ENCODE measurements at places on chromosomes 7 and 10.

DNA sequence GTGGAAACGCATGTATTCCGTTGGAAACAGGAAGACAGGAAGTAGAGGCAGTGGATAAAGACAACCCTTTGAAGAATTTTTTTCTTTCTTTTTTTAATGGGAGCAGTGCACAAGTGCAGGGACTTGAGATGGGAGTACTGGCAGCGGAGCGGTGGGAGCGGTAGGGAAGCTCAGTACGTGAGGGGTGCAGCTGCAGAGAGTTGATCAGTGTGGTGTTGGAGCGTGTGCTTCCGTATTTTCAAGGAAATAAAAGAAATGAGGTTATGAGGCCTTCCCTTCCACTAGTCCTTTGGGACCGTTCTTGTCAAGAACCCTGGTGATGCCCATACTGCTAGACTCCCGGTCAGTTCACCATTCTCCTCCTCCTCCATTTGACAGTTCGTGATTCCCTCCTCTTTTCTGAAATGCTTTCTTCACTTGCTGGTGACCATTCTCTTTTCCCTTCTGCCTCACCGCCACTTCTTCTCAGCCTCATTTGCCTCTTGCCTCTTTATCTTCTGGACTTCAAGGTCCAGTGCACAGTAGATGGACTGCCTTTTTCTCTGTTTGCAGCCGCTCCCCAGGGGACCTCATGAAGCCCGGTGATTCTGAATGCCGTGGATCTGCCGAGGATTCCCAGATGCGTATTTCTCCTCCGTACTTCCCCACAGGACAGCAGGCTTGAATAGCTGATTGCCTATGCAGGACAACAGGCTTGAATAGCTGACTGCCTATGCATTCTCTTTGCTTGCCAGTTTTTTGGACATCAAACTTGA lies 39.1 kb upstream of the TMEM236 start:
- DNase-seq: no peak

DNA sequence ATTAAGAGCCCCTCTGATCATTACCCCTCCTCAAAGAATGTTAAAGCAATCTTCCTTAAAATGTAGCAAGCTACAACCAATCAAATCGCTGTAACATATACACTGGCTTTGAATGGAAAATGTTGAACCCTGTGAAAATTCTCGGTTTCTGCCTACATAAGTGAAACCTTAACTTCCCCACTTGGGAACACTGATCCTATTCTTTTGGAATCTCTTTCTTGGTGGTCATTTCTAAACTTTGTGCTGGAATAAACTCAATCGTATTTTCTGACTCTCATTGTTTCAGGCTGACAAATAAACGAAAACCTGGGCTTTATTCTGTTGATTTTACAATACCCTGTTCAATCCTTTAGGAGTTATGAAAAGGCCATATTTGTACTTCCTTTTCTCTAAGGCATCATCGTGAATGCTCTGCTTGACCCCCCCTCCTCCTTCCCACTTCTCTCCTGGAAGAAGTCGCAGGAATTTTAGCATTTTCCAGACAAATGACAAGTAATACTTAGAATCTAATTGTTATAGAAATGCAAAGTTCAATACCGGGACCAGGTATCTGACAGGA lies 155.1 kb upstream of the FAM13C start:
- DNase-seq: no peak

GRCh38 chr10:73889014-73889413 lies 14.7 kb upstream of the CAMK2G start:
- no peak for DNase-seq

DNA sequence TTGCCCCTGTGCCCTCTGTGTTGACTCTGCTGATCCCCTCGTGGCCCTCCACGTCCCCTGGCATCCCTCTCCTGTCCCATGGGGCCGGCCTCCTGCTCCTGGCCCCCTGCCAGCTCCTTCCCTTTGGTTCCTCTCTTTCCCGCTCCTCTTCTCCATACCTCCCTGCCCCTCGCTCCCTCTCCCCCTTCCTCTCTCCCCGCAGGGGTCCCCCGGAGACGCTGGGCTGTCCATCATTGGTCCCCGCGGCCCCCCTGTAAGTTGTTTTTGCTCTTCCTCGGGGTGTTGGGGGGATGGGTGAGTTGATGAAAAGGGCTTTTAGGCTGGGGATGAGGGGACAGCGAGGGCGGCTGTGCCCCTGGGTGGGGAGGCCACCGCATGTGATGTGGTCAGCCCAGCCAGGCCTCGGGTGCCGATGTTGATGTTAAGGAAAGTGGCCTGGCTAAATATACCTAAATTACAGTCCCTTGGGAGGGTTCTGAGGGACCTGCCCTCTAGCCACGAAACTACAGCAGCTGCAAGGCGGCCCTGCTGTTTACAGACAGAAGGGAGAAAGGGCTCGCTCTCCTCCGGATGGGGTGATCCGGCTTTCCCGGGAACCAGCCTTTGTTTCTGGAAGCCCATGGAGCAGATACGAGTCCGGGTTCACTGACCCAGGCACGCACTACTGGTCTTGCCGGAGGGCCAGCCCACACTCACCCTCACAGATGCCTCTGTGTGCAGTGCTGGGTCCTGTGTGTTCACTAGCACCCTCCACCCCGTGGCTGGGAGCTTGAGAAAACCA lies 78.8 kb downstream of the COL13A1 start:
- DNase-seq: no peak

DNA sequence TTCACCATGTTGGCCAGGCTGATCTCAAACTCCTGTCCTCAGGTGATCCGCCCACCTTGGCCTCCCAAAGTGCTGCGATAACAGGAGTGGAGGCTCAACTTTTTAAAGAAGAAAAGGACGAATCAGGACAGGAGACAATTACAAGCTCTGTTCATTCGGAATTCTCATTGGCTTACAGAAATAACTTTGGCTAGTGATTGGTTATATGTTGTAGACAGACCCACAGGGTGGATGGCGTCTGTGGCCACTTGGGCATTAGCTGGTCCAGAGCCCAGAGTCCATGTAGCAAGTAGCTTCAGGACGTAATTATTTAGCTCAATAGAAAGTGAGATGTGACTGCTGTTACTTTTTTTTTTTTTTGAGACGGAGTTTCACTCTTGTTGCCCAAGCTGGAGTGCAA lies 160.5 kb upstream of the TNRC18 start:
- DNase-seq: no peak

- no peak for DNase-seq
Observed at GRCh38 chr10:59873896-59874295, 32.5 kb downstream of the CCDC6 start.

DNA sequence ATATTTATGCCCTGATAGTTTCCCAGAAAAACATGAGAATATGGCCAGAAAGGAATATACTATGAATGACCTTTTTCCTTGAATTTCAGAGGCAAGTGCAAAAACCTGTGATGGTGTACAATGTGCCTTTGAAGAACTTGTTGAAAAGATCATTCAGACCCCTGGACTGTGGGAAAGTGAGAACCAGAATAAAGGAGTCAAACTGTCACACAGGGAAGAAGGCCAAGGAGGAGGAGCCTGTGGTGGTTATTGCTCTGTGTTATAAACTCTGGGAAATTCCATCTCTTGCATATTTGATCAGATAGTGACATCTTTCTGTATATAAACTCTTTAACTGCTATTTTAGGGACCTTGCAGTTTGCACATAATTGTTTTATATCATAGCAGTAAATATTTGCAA lies 33.7 kb downstream of the RAB18 start:
- no peak for DNase-seq

GRCh38 chr7:129006636-129007414 lies 48.1 kb downstream of the TNPO3 start:
- DNase-seq: no peak

DNA sequence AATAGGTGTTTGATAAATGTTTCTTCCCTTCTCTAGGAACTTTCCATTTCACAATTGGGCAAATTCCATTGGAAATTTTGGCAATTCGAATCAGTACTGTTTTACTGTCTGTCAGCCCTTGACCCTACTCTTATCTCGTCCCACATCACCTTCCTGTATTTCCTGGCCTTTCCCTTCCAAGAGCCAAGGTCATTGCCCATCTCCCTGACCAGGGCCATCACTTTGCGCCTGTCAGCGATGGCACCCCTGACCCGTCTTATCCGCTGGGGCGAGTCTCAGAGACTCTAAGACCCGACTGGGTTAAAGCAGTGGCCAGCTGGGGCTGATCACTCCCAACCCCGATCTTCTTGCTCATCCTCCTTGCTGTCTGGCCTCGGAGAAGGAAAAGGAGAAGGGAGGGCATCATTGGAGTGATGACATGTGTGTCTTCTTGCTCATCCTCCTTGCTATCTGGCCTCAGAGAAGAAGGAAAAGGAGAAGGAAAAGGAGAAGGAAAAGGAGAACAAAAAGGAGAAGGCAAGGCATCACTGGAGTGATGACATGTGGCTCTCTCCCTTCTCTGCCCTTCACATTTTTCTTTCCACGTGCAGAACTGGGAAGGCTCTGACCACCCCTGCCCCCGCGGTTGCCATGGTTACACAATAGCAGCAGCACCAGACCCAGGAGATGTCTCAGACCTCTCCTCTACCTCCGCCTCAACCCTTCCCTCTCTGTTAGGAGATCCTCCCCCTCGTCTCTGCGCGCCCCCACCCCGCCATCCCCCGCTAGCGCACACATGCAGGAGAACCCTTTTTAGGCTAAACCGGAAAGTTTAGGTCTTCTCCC lies 2.0 kb downstream of the SEMA3D start:
- no peak for DNase-seq
